Stimulated activated CD4-positive, alpha-beta T cell treated with anti-CD3 and anti-CD28 coated beads, Interleukin-1b, Interleukin-23, amount 100 ng/mL, for 1 hour (primary cell): ENCODE measurements at places on chromosomes 3 and 15.

DNA sequence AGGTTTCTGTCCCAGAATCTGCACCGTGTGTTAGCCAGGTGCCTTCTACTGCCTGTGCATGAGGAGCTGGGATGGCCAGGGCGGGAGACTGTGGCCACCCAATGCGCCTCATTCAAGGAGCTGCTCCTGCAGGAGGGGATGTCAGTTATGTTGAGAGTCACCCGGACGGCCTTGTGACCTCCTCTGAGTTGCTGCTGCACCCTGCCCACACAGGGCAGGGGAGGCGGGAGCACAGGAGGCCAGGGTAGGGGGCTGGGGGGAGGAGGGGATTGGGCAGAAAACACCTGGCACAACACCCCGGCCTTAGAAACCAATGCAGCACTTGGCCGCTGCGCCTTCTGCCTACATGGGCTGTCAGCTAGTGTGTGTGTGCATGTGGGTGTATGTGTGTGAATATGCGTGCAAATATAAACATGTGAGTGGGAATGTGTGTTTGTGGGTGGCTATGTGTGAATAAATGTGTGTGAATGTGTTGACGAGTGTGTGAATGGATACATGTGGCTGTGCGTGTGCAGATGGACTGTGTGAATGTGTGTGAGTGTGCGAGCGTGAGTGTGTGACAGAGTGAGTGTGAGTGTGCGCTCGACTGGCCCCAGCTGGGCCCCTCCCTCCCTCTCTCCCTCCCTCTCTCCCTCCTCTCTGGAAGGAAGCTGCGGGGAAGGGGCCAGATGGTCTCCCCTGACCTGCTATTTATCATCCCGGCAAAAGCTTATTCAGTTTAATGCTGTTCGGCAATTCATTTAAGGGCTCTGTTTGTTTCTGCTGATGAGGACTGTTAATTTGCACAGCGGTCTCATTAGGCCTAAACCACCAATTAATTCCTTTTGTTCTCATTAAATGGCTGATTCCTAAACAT lies 106.9 kb downstream of the TLE3 start:
- no peak for DNase-seq

DNA sequence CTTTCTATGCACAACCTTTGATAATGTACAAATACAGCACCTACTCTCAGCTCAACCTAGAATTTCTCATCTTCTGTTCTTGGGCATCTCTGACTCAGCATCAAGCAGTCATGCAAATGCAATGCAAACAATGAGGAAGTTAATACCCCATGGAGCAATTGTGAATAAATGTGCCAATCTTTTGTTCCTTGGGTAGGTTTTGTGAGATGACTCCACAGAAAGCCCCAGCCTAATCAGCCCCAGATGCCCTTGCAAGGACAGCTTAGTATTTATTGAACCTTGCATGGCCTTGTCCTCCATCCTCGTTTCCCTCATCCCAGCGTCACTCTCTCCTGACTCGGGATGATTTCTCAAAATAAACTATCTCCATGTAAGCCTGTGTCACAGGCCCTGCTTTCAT lies 494.7 kb upstream of the NECTIN3 start:
- DNase-seq, result no peak

DNA sequence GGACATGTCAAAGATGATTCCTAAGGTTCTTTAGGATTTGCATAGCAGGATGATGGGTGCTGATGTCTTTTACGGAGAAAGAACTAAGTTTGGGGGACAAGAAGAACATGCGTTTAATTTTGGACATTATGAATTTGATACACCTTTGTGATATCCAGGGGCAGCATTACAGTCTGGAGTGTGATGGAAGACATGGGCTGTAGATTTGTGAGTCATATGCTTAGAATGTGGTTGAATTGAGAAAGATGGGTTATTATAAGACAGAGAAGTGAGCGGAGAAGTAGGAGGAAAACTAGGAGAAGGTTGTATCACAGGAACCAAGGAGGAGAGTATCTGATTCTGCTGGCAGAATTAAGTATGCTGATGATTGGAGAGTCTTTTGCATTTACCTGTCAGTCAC lies 20.6 kb downstream of the NEO1 start:
- DNase-seq, result no peak

DNA sequence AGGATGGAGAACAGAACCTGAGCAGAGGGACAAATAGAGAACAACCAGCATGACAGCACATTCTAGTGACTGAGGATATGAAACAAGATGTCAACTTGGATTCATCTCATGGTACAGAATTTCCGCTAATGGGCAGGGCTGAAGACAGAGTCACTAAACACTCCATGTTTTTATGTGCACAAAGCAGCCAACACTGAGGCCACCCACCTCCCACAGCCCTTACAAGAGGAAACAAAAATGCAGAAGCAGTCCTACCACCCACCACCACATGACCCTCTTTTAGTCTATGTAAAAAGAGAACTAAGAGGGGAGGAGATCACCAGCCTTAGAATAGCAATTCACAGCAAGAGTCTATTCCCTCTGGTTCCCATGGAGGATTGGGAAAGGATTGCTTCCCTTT lies 131.4 kb upstream of the UBE2E2 start:
- DNase-seq, result no peak

DNA sequence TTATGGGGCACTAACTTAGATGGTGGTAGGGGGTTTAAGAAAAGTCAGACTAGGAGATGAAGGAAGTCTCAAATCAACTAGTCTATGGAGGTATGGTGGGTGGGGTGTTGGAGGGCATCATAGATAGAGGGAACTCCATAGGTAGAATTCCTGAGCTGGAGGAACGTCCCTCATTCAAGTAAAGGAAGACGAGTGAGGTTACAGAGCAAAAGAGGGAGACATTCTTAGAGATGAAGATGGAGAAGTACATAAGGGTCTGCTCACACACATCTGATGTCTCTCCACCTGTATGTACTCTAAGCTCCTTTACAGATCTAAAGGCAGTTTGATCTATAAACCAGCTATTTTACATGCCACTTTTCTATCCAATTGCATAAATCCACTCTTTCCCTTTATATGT lies 1.4 kb downstream of the PLSCR1 start:
- DNase-seq, result no peak

GRCh38 chr15:68997050-68997449 lies 17.4 kb upstream of the NOX5 start:
- DNase-seq, result no peak

GRCh38 chr15:65094294-65094995 lies 17.9 kb downstream of the KBTBD13 start:
- DNase-seq, result no peak

DNA sequence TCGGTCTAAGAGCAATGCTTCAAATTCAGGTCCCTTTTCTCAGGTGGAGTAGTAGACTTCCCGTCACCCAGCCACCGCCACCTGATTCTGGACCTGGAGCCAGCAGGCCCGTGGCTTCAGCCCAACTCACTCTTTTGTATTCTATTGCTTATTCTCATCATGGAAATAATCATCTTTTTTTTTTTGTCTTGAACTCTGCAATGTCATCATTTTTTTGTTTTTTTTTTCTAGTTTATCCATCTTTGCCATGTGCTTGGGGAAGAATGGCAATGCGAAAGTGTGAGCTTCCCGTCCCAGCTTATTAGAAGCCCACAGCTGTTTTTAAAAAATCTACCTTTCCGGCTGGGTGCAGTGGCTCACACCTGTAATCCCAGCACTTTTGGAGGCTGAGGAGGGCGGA lies 51.3 kb upstream of the FSTL1 start:
- no peak for DNase-seq

DNA sequence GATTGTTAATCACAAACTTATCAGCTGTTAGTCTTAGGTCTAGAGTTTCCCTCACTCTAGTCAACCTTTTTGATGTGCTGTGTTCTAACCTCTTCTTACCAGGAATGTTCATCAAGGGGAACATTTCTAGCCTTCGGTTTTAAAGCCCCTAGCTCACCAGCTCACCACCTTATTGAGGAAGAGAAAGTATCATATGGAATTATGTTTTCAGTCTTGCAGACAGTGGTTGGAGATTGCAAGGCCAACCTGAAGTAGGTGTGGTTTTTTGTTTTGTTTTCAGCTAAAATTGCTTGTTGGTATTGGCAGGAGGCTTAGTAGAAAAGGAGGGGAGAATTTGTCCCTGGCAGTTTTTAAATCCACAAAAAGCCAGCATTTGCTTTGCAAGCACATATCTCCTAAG lies 48.4 kb upstream of the CCDC80 start:
- DNase-seq, result no peak

DNA sequence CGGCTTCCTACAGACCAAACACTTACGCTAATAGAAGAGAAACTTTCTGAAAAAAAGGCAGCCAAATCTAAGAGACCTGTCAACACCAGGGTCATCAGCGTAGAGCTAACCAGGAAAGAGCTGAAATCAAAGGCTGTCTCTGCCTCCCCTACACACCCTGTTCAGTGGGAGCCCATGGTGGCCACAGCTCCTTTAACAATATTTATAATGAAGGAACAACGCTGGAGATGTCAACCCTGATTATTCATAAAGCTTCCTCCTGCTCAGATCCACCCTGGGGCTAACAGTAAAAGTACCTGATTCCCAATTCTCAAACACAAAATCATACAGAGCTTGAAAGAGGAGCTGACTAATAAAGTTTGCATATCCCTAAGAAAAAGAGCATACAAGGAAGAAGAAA lies 133.7 kb downstream of the ANXA2 start:
- DNase-seq, result no peak

DNA sequence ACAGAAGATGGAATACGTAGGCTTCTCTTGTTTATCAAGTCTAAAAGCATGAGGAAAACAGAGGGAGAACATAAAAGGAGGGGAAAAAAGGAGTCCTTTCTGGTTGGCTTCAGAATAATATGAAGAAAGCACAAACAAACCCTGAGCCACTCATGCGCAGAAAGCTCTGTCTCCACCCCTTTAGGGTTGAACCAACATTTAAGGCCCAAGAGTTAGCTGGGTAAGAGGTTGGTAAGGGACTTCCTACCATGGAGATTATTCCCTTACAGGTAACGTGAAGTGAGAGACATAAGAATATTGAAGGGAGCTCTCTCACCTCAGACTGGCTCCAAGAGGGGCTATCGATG lies 145.3 kb downstream of the RORA start:
- no peak for DNase-seq

GRCh38 chr3:106004826-106005225 lies 136.0 kb upstream of the CBLB start:
- DNase-seq, result no peak

- no peak for DNase-seq
Observed at GRCh38 chr15:66047321-66048024, 178.2 kb downstream of the RAB11A start.

GRCh38 chr3:185708392-185708791 lies 116.5 kb downstream of the IGF2BP2 start:
- DNase-seq, result no peak

GRCh38 chr15:66023311-66023972 lies 154.2 kb downstream of the RAB11A start:
- DNase-seq, result no peak

DNA sequence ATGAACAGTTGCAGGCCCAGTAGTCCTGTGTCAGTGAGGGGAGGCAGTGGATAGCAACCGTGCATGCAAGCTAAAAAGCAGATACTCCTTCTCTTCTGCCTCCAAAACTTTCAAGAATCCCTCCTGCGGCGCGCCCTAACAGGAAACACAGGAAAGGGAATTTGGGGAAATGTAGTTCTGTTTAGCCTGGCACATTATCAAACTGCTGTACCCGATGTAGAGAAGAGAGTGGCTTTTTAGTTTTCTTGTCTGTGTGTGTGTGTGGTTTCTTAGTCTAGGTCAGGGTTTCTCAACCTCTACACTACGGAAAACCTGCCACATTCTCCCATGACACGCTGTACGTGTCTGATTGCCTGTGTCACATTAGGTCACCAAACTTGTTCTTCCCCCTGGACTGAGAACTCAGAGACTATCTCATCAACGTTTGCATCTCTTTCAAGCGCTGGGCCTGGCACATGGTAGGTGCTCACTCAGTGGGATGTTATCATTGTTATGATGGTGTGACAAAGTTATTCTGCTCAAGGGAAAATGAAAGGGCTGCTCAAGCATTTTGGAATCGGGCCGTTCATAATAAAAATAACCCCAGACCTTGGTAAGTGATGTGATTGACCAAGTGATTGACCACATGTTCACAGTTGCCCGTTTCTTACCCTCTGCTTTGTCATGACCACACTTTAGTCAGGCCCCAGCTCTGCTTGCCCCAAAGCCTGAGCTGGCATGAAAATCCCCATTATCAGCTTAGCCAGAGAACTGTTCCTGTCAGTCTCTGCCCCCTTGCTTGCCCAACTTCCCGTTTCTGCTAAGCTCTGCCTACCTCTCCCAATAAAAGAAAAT lies 33.2 kb downstream of the TM4SF4 start:
- DNase-seq, result no peak

DNA sequence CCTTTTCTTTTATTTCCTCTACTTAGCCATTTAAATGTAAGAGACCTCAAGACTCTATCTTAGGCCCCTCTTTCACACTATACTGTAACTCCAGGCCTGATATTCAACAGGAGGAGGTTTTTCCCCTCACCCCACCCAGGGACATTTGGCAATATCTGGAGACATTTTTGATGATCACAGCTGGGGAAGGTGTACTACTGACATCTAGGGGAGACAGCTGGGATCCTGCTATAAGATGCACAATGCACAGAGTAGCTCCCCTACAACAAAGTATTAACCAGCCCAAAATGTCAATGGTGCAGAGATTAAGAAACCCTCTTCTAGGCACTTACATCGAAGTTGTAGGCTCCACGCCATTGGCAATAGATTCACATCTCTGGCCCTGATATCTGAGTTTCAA lies 517.5 kb upstream of the UBE2E2 start:
- DNase-seq, result no peak
